Sigmoid colon (tissue), 7 donors: ENCODE measurements at places on chromosomes 1 and 21. TPM values are rescaled to one million over a fixed set of nuclear protein-coding genes. Genes with fewer than 3 reads are reported as not detected.
A peak's percentile ranks its signal among the peaks of the same experiment; 100 is the strongest.

GRCh38 chr1:223245411-223245810 lies 102.4 kb upstream of the TLR5 start:
- DNase-seq = no peak

- no peak for DNase-seq
Observed at GRCh38 chr1:236663934-236664333, 22.4 kb upstream of the ACTN2 start.

- DNase-seq = no peak
Observed at GRCh38 chr1:220957233-220957605, 78.0 kb downstream of the HLX start.

DNA sequence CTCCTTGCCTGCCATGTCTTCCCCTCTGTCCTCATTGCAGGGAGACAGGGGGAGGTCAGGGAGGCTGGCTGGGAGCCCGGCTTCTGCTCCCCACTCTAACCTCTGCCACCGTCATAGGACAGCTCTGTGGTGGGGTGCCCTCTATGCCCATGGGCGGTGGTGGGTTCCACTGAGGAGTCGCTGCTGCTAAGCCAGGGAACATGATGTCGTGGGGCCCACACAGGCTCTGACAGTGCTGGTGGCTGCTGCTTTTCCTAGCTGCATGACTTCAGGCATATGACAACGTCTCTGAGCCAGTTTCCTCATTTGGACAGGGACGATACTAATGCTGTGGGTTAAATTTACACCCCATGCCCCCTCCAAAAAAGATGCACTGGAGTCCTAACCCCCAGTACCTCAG lies 14.7 kb downstream of the KCNA10 start:
- no peak for DNase-seq

DNA sequence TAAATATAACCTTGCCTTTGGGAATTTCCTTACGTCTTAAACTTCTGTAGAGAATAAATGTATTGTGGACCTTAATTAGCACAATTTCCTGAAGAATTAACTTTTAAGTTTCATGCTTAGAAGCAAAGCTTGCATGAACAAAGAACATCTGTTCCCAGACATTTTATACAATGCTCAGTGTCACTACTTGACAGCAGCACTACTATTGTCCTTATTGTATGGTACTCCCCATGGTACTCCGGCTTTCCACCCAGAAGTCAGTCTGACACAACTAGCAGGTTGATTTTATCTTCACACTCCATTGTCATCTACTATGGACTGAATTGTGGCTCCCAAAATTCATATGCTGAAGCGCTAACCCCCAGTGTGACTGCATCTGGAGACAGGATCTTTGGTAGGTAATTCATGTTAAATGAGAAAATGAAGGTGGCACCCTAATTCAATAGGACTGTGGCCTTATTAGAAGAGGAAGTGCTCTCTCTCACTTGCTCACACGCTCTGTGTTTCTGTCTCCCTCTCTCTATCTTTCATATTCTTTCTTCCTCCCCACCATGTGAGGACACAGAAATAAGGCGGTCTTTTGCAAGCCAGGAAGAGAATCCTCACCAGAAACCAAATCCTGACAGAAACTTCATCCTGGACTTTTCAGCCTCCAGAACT lies 10.7 kb upstream of the OR2B11 start:
- DNase-seq = no peak

GRCh38 chr1:26275580-26276431 lies 4.1 kb upstream of the SH3BGRL3 start:
- DNase-seq = peak; percentile 92

GRCh38 chr21:44425307-44425894 lies 29.9 kb upstream of the LRRC3 start:
- peak; percentile 57 for DNase-seq

- DNase-seq = peak; percentile 73
Observed at GRCh38 chr21:41170859-41171609, 3.1 kb downstream of the BACE2 start.

DNA sequence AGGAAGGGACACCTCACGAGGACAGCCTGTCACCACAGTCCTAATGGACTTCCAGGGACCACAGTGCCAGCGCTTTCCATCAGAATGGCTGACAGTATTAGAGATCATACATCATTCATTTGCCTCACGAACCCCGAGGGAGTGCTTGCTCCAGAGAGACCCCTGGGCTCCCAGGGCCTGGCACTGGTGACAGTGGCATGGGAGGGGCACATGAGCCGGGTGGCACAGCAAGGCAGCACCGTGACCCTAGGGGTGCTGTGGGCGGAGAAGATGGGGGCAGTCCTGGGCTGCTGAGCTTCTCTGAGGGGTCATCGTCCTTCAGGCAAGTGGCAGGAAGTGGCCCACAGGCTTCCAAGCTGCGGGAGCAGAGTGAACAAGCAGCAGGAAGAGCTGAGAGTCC lies 16.4 kb upstream of the TSPEAR start:
- DNase-seq = no peak

GRCh38 chr1:153567621-153568366 lies 2.1 kb upstream of the S100A2 start:
- no peak for DNase-seq

GRCh38 chr1:29425631-29426030 lies 189.3 kb downstream of the PTPRU start:
- DNase-seq = no peak

GRCh38 chr1:110542725-110543124 lies 23.8 kb upstream of the KCNA10 start:
- no peak for DNase-seq

DNA sequence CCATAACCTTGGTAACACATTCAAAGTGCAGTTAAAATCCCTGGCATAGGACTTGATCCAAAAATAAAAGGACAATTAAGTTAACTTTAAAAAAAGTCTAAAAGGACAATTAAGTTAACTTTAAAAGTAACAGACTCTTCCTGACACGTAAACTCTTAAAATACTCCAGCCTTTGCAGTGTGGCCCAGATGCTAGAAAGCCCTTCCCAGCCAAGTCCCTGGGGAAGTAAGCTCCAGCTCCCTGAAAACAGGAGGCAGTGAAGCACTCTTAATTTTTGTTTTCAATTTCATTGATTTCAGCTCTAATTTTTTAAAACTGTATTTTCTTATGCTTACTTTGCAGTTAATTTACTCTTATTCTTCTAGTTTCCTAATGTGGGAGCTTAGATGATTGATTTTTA lies 5.1 kb upstream of the AIM2 start:
- DNase-seq = no peak

DNA sequence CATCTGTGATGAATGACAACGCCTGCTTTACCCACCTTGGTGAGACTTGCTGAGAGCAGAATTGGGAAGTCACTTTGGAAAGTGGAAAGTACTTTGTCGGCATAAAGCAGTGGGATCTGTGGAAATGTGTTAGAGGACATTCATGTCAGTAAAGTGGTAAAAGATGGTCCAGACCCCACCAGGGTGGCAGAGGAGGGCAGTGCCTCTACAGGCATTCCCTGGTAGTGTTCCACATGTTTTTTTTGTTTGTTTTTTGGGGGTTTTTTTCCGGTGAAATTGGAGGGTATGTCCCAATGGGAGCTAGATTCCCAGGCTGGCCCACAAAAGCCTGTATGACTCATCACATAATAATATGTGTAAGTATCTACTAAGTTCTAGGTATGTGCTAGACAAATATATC lies 80.6 kb downstream of the ELAVL4 start:
- no peak for DNase-seq

ATP1A4 gene
- total RNA-seq = 3.0 TPM

FCRLA gene
- not detected for total RNA-seq

MATN1 gene
- 0.36 TPM for total RNA-seq

OR14K1 gene
- not detected for total RNA-seq

CHI3L1 gene
- total RNA-seq = 2.6 TPM
